ENCODE measurements at places on chromosomes 16 and 17. TPM values are rescaled to one million over a fixed set of nuclear protein-coding genes. Genes with fewer than 3 reads are reported as not detected.

DNA sequence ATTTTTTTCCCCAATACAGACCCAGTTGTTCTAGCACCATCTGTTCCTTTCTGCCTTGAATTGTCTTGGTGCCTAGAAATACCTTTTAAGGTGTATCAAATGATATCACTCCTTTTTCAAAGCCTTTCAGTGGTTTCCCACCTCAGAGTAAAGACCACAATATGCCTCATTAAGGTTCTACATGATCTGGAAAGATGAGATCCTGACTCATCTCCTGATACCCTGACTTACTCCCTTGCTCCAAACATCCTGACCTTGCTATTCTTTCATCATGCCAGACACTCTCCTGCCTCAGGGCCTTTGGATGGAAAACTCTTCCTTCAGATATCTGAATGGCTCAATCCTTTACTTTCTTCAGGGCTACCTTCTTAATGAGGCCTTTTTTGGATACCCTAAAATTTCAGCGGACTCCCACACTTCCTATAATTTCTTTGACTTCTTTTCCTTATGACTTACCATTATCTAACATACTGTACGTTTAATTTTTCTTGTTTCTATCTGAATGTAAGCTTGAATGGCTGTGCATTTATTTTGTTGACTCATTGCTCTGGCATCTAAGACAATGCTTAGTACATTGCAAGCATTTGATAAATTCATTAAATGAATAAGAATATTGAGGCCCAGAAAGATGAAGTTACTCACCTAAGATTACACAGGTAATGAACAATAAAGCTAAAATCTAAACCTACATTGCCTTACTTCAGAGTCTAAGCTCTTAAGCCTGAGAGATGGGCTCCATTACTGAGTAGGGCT lies 19.2 kb downstream of the FLOT2 start:
- no peak for DNase-seq

GRCh38 chr17:10119203-10120108 lies 79.0 kb downstream of the GAS7 start:
- DNase-seq, result no peak

GRCh38 chr16:5738586-5738985 lies 641.0 kb upstream of the EEF2KMT start:
- DNase-seq, result no peak

GRCh38 chr17:76841776-76842405 lies 26.3 kb upstream of the MGAT5B start:
- no peak for DNase-seq

Gene LCMT1
- 31.0 TPM for total RNA-seq

Gene CUEDC1
- 32.7 TPM for total RNA-seq

Gene KRT14
- 18.7 TPM for total RNA-seq

Gene AOC2
- total RNA-seq, result 0.68 TPM
